ENCODE measurements at places on chromosomes 11 and 22. TPM values are rescaled to one million over a fixed set of nuclear protein-coding genes. Genes with fewer than 3 reads are reported as not detected.

Gene KRTAP5-7
- total RNA-seq: not detected

Gene SAAL1
- 18.0 TPM for total RNA-seq

- DNase-seq: peak; percentile 36
These were observed 56.0 kb downstream of the COPB1 start for GRCh38 chr11:14443638-14444037.

DNA sequence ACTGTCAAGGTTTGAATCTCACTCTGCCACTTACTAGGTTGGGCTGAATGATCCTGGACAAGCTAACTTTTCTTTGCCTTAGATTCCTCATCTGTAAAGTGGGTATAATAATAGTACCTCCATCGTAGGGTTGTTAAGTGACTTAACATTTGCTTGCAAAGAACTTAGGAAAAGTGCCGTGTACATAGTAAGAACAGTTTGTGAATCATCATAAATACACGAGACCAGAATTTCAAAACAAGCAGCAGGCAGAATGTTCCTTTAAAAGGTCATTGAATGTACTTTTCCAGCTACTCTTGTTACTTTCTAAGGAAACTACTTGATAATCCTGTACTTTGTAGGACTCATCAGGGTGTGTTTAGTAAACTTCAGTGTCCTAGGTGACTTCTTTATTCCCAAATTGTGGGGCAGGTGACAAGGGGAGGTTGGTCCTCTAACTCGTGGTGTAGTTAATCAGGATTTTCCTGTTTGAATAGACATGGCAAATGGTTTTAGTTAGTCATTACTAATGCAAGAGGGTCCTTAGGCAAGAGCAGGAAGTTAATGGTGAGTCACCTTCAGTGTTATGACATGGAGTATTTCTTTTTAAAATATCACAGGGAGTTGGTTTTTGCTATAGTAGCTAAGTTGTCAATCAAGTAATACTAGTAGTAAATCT lies 67.9 kb downstream of the YAP1 start:
- peak; percentile 80 for DNase-seq

GRCh38 chr11:12767027-12767426 lies 92.8 kb downstream of the TEAD1 start:
- DNase-seq: no peak

- no peak for DNase-seq
These were observed 93.7 kb downstream of the PRR5L start for GRCh38 chr11:36389811-36390210.

GRCh38 chr11:35197292-35197691 lies 58.3 kb downstream of the CD44 start:
- DNase-seq: no peak

- no peak for DNase-seq
These were observed 36.9 kb downstream of the PAK1 start for GRCh38 chr11:77436969-77437368.

Data from dermis blood vessel endothelial cell (primary cell).